ENCODE measurements at places on chromosomes 3 and 15.

DNA sequence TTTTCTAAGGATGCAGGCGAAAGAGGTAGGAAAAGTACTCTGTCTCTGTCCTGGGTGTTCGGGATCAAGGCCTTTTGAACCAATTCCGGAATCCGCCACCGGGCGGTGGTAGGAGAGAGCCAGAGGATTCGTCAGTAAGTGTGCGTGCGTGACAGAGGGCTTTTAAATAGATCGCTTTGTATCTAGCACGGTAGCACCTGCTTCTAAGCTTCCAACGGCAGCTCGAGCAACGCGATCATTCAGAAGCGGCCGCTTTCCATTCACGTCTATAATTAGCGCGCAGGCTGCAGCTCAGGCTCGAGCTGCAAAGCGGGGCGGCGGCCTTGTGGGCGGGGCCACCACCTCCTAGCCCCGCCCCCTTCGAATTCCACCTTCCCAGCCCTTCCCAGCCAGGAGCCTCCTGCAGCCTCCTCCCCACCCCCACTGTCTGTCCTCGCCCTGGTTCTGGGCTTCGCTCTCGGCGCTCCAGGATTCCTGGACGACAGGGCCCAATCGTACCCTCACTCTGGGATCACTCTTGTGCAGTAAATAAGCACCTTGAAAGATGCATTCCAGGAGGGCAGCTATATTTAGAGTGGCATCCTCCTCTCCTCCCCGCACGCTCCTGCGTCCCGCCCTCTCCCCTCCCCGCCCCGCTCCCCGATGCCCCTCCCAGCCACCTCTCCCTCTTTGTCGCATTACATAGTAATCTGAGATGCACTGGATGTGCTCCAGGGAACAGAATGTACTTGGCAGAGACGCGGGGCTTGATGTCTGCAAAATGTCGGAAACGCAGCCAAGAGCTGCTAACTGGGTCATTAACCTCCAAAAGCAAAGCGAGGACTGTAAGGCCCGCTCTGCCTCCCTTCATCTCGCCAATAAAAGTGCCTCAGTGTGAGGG lies 224.1 kb upstream of the TPRG1 start:
- peak; percentile 89 for DNase-seq

- no peak for DNase-seq
Observed at GRCh38 chr15:88568589-88568988, 22.1 kb upstream of the DET1 start.

GRCh38 chr3:35780800-35781199 lies 141.5 kb downstream of the ARPP21 start:
- no peak for DNase-seq

- DNase-seq: peak; percentile 58
Observed at GRCh38 chr15:78072080-78072892, 5.2 kb downstream of the TBC1D2B start.

DNA sequence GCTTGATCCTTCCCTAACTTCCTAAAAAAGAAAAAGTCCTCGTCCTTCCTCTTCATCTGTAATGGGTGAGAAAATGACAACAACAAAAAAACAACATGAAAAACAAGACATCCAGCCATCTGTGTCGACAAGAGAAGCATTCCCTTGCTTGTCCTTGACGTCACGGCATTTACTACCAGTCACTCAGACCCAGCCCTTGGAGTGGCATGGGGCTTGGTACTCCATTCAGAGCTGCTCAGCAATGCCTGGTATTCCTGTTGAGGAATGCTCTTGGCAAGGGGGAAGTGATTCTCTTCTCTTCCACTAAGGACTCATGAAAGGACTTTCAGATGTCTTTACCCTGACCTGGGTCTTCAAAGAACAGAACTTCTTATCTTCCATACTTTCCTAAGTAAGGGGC lies 339.7 kb upstream of the RASGRP1 start:
- DNase-seq: no peak

GRCh38 chr3:12180631-12181030 lies 21.9 kb upstream of the TIMP4 start:
- no peak for DNase-seq

- no peak for DNase-seq
Observed at GRCh38 chr3:53009826-53010539, 35.9 kb downstream of the SFMBT1 start.

GRCh38 chr3:114111060-114111770 lies 54.7 kb downstream of the QTRT2 start:
- no peak for DNase-seq

- DNase-seq: no peak
Observed at GRCh38 chr3:2896308-2896939, 213.8 kb downstream of the IL5RA start.

GRCh38 chr3:23159929-23160328 lies 43.2 kb upstream of the UBE2E2 start:
- DNase-seq: peak; percentile 38

- no peak for DNase-seq
Observed at GRCh38 chr3:135674508-135674907, 291.0 kb upstream of the PPP2R3A start.

- no peak for DNase-seq
Observed at GRCh38 chr15:89244574-89244903, 760 bp downstream of the FANCI start.

DNA sequence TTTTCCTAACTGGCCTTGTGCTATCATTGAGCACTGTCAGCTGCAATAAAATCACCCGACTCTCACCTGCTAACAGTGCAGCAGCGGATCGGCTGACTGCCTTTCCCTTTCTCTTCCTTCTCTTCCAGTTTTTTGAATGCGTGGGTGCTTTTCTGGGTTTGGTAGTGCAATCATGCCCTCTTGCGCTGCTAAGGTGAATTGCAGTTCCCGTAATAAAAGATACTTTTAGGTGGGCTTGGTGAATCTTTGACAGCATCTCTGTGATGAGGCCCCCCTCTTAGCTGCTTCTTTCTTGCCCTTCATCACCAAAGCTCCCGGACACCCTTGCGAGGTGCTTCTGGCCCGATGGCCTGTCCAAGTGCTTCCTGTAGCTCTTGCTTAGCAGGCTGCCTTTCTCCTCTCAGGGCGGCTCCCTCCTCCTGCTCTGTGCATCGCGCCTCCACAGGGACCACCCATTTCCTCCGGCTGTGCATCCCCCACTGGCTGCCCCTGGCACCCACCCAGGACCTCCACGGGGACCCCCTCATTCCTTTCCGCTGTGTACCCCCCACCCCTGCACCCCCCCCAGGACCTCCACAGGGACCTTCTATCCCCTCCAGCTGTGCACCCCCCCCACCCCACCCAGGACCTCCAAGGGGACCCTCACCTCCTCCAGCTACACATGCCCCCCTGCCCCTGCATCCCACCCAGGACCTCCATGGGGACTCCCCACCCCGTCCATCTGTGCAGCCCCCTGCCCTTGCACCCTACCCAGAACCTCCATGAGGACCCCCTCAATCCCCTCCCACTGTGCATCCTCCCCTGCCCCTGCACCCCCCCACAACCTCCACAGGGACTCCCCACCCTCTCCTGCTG lies 50.8 kb upstream of the RPL32 start:
- DNase-seq: peak; percentile 39

- no peak for DNase-seq
Observed at GRCh38 chr3:188090620-188091309, 63.2 kb upstream of the LPP start.

DNA sequence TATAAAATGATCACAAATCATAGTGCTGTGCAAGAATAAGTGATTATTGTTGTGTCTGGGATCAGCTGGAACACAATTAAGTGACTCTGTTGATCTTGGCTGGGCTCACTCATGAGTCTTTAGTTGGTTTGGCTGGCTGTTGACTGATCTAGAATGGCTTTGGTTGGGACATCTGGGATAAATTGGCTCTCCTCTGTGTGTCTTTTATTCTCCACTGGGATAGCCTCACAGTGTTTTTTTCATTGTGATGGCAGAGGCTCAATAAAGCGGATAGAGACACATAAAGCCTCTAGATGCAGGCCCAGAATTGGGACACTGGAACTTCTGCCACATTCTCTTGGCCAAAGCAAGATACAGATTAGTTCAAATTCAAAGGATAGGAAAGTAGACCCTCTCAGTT lies 735.6 kb downstream of the PDCD6IP start:
- no peak for DNase-seq

DNA sequence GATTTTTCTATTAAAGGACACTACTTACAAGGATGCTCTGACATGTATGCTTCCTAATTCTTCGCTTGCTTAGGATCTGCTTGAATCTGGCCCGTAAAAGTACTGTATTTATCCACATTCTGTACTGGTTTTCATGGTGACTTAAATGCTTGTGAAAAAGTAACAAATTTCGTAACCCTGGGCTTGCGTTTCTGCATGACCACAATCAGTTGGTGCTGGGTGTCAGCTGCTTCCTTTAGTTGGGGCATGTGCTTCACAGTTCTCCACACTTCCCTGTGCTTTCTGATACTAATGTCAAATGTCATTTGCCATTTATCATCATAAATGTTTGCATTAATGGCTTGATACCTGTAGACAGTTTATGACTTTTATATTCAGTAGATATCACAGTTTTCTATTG lies 218.4 kb upstream of the MLF1 start:
- DNase-seq: no peak

DNA sequence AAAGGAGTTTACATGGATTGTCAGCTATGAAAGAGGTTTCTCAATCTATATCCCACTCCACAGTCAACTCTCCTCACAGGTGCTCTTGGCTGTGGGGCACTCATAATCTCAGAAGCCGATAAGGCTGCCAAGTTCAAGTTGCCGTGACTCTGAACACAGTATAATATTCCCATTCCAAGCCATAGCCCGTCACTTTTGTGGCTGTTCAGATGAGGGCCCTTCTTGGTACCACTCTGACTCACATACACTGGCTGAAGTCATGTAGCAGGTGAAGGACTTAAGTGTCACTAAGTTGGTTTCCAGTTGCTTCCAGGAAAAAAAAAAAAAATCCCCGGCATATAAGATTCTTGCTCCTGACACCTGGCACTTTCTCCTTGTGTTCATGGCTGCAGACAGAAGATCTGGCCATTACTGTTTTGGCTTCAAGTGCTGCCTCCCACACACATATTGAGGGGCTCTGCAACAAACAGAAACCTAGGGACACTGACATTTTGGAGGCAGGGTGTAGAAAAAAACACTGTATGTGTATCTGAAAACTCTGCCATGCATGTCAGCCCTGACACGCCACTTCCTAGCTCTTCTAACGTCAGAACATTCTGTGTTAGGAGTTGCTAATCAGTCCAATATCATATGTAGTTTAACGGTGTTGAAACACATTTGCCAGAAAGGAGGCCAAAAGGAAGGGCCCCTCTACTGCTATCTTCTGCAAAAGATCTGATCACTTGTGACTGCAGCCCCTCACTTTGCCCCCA lies 170.2 kb upstream of the ICE2 start:
- DNase-seq: no peak

DNA sequence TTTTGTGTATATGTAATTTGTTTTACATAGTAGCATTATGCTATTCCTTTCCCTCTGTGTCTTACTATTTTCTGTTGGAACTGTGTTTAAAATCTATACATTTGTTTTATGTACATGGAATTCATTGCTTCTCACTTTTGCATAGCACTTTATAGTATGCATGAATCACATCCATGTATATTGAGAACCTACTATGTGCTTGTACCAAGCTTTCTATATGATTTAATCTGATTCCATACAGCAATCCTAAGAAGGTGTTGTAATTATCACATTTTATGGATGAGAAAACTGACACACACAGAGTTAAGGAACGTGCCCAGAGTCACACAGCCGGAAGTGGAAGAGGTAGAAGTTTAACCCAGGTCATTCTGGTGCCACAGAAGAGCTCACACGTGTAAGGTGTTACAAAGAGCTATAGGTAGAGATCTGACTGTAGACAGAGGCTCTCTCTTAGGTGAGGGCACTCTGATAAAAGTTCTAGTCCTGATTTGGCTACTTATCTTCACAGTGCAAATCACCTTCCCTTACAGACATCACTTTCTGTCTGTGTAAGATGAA lies 3.5 kb upstream of the SMAD3 start:
- DNase-seq: no peak

GRCh38 chr3:46132565-46132964 lies 75.5 kb downstream of the CCR1 start:
- DNase-seq: no peak

DNA sequence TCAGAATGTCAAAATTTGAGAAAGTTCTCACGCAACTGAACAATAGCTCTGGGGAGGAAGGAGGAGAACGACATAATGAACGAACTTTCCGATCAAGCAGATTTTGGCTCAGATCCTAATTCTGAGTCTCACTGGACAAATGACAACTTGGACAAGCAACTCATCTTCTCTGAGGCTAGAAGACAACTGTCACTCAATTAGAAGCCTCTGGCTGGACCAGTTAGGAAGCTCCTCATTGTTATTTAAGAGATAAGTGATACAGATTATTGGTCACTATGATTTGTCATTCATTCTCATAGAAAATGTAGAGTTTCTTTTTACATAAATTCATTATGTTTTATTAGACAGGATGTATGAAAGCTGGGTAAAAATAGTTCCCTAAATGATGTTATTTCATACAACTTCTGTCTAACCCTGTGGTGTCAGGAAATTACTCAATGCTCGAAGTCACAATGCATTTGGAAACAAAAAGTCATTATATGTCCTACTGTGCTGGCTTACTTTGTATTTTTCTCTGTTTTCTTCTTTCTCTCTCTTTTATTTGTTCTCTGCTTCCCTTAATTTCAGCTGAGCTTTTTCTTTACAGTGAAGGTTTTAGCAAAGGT lies 11.0 kb upstream of the C3orf49 start:
- no peak for DNase-seq

GRCh38 chr15:76311100-76311953 lies at the start of gene ETFA:
TSS of gene ETFA (minus strand) at chr15:76311469. CDS start at chr15:76311388, 81 bp downstream.
- DNase-seq: peak; percentile 88

DNA sequence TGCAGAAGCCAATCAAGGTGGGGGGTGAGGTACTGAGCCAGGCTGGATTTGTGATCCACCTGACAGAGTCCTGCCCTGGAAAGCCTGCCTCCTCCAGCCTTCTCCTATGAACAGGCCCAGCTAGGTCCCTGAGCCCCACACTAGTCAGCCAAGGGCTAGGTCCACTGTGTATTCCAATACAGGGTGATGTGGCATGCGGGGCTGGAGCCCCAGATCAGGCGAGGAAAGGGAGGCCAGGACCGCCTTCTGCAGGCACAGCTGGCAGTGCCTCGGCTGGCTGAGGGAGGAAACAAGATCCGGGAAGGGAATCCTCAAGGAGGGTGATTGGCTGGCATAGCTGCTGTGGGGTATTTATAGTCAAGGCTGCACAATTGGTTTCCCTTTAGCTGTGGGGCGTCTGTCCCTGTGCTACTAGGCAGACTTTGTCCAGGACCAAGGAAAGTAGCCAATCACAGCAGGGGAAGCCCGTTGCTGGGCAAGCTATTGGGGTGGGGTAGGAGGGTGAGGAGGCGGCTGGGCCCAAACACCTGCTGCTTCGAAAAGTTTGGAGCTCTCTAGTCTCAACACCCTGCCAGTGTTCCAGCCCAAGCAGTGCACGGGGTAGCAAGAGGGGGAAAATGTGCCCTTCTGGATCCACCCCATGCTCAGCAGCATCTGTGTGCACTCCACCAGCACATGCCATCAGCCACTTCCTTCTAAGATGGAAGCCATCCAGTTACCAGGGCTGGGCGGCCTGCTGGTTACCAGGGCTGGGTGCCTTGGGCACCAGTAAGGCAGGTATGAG lies 5.9 kb downstream of the KY start:
- DNase-seq: peak; percentile 9

DNA sequence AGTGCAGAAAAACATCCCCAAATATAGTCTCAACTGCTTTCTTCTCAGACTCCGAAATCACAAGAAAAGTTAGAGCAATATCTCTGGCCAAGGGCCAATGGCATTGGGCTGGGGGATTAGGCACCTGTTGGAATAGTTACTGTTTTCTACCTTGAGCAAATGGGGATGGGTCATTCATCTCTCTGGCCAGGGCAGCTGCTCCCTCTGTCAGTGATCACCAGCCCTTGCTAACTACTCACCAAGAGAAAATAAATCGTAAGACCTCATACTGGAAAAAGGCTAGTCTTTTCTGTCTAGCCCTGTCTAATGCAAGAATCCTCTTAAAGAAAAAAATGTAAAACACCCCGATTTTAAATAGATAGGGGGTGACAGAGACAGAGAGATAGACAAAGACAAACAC lies 10.9 kb downstream of the CERS3 start:
- no peak for DNase-seq

All from HFF-Myc (cell line).